ENCODE measurements at places on chromosomes 2 and 18.

- no peak for DNase-seq
Observed at GRCh38 chr2:96198921-96199320, 9.7 kb downstream of the STARD7 start.

DNA sequence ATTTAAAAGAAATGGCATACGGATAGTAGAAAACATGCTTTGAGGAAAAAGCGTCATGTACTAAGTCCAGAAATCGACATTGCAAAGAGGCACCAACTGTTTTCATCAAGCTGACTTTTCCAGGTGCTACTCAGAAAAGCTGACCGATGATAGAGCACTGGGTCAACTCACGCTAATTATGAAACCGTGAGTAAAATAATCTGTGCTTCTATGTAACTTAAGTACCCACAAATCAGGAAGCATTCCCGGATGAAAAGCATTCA, 353 bp upstream of the NUP35 start:
- DNase-seq = no peak

GRCh38 chr18:12308386-12309100, 502 bp downstream of the TUBB6 start:
- DNase-seq = peak; percentile 53

GRCh38 chr2:239466061-239466754, 65.4 kb upstream of the HDAC4 start:
- no peak for DNase-seq
